AG09309 (cell line): ENCODE measurements at places on chromosomes 1 and 21.

DNA sequence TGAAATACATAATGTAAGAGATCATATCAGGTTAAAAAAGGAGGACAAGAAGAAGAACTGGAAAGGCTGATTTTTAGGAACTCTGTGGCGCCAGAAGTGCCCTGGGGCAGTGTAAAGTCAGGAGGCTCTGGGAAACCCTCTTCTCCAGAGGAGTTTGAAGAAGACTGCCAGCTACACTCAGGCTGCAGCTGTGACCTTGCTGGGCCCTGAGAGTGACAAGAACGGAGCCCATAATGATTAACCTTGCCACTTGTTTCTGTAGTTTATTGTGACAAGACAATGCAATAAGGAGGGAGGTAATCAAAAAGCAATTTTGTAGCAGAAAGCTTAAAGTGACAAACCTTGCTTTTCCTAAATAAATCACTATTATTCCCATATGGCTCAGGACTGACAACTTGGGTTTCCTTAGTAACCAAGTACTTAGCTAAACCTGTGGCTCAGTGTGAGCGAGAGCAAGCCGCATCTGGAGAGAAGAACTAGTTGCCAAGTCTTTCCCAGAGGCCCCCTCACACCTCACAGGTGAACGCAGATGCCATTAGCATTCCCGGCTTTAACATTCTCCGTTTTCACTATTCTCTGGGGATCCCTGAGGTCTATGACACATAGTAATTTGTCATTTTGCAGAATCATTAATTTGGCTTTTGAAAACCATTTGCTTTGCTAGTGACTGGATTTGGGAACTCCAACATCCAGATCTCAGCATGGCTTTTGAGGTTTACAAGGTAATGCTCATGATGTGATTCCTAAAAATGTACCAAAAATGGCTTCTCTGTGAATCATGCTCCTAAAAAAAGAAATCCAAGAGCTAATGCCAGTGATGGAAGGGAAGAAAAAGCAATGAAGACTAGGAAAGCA, 115.9 kb downstream of the OMA1 start:
- DNase-seq = no peak

- DNase-seq = no peak
Observed at GRCh38 chr1:96683931-96684330, 37.7 kb upstream of the PTBP2 start.

DNA sequence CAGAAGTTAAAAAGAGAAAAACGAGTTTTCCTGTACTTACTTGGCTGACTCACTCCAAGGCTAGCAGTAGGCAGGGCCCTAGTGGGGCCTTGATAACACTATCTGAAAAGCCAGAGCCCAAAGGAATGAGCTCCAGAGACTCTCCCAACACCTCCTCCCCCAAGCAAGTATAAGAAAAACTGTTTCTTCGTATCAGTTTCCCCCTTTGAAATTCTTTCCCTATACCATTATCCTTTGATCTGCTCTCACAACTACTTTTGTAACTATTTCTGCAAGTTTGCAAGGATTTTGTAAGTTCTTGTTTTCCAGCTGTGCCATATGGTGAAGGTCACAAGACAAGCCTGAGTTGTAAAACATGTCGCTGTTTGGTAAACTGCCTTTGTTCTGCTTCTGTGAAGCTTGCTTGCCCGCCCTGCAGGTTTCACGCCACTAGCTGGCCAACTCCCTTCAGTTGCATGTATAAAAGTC, 36.5 kb upstream of the KCNJ15 start:
- DNase-seq = no peak

DNA sequence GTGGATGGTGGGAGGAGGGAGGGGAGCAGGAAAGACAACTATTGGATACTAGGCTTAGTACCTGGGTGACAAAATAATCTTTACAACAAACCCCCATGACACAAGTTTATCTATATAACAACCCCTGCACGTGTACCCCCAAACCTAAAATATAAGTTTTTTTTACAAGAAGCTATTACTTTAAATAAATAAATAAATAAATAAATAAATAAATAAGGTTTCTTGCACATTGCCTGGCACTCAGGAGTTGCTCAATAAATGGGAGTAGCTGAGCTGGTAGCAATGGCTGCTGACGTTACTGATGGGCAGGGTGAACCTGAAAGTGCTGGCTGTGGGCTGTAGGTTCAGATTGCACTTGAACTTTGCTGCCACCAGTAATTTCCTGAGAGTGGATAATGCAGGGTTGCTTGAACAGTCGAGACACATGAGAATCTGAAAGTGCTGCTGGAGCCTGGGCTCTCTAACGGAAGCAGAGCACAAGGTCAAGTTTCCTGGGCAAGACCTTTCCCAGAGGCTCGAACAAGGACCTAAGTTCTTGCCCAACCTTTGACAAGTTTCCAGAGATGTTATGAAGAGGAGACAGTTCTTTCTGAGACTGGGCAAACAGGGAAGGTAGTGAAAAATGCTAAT, 14.8 kb upstream of the KCNE2 start:
- no peak for DNase-seq

DNA sequence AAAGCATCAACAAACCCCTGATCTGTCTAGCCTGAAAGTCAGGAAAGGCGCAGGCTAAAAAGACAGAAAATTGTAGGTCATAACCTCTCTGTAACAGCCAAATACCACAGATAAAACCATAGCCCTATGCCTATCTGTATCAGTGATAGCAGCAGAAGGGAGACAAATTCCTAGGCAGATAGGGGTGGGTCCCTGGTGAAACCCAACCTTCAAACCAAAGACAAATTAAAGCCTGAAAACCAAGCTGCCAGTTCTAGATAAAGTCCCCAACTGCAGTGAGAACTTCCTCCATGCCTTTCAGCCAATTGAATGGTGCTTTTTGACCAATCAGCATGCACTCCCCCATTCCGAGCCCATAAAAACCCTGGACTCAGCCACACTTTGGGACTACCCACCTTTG, 115.3 kb downstream of the NTPCR start:
- no peak for DNase-seq

- no peak for DNase-seq
Observed at GRCh38 chr1:6292102-6292501, 31.2 kb upstream of the GPR153 start.

DNA sequence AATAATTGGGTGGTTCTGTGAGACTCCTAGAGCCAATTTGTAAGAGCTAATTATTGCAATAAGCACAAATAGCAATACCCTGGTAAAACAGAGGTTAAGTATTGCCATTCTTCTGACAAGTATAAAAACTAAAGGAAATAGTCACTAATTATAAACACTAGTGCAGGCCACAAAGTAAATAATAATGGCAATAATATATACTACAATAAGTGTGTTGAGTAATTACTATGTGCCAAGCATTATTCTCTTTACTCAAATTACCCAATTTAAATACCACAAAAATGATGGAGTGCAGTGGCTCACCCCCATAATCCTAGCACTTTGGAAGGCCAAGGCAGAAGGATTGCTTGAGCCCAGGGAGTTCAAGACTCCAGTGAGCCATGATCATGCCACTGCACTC, 15.3 kb downstream of the ZMYM6 start:
- no peak for DNase-seq

DNA sequence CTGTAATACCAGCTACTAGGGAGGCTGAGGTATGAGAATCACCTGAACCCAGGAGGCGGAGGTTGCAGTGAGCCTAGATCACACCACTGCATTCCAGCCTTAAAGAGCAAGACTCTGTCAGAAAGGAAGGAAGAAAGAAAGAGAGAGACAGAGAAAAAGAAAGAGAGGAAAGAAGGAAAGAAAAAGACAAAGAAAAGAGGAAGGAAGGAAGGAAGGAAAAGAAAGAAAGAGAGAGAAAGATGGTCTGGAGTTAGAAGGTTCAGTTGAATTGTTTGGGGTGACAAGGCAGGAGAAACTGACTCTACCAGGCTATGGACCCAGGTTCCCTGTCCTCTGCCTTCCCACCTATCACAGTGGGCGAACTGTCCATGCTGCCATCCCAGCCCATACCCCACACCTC, 27.4 kb upstream of the PIK3CD start:
- DNase-seq = no peak

DNA sequence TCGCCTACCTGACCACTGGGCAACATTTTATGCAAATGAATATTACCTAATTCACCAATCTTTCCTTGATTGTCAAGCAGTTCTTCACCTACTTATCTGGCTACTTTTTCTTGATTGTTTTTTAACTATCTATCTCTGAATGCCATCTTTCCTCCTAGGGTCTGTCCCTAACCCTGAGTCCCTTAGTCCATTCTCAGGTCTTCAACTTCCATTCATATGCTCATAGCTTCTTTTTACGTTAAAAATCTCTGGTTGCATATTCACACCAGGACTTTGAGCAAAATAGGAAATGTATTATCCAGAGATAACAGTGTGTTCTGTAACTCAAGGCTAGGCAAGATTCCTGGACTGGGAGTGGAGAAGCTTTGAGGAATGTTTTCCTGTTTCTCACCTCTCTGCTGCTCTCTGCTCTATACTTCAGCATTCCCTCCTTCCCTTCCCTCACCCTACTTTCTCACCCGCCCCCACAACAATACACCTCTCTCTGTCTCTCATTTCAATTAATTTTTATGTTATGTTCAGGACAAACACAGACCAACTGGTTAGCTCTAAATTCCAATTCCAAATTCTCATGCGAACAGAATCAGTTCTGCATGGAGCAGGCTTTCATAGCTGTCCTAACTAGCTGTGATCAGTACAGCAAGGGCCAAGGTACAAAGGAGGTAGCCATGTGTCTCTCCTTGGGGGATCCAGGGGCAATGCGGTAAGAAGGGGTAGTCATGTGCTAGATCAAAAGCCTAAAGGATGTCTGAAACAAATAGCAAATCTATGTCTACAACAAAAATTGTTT, 278.4 kb downstream of the USH2A start:
- DNase-seq = no peak

GRCh38 chr1:107264007-107264406, 123.2 kb downstream of the NTNG1 start:
- no peak for DNase-seq

GRCh38 chr1:19337289-19337688, 25.2 kb downstream of the SLC66A1 start:
- no peak for DNase-seq

DNA sequence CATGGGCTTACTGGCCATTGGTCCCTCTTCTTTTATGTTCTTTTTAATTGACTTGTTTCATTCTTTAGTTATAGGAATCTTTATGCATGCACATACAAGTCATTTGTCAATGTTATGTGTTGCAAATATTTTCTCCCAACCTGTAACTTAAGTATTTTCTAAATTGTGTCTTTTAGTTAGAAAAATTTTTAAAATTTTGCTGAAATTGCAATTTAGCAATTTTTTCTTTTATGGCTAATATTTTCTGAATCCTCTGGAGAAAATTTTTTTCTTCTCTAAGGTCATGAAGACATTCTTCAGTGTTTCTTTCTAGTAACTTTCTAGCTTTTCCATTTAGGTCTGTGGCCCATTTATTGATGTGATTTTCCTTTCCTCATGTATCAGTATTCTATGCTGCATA, 48.9 kb upstream of the TENT5C start:
- no peak for DNase-seq

DNA sequence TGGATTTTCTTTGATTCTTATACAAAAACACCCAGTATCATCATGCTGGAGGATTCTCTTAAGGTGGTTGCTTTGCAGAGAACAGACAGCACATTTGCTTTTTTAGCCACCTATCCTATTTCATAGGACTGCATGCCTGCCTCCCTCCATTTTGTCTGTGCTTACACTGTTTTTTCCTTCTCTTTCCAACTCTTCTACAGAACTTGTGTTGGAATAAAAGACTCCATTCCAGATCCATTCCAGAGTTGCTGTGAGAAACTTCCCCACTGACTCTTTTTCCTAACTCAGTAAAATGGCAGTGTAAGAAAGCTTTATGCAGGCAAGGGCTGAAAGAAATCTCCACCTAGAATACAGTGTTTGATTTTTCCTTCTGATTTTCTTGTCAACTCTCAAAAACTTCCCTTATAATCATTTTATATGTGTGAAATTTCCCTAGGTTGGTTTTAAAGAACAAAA, 5.2 kb upstream of the ARID1A start:
- DNase-seq = no peak

DNA sequence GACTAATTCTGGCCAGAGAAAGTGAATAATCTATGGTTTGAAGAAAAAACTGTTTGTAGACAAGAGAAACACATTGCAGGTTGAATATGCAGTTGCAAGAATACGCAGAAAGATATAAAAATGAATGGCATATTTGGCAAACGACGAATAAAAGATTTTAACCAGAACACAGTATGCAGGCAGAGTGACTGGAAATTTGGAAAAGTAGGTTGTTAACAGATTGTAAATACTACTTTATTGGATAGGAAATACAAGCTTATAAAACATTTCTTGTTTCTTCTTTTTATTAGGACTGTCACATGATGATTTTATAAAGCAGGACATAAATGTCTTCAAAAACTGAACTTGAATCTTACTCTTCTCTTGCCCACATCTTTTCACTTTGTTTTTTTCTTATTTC, 573.3 kb upstream of the PBX1 start:
- DNase-seq = no peak

- no peak for DNase-seq
Observed at GRCh38 chr1:226475142-226475511, 67.2 kb upstream of the PARP1 start.

GRCh38 chr1:229253151-229253974, 17.5 kb upstream of the RAB4A start:
- DNase-seq = no peak

DNA sequence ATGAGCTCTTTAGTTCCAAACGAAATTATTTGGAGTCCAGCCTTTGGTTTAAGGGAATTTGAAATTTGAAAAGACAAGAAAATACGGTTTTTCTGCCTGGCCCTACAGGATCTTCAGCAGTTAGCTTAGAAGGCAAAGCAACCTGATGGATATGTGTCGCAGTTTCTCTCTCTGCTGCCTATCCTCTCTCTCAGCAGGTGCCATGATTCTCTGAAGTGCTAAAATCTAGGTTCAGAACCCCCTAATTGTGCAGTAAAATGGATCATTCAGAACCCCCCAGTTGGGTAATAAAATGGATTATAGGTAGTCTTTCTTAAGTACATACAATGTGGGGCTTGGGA, 446 bp upstream of the DEPDC1 start:
- no peak for DNase-seq

DNA sequence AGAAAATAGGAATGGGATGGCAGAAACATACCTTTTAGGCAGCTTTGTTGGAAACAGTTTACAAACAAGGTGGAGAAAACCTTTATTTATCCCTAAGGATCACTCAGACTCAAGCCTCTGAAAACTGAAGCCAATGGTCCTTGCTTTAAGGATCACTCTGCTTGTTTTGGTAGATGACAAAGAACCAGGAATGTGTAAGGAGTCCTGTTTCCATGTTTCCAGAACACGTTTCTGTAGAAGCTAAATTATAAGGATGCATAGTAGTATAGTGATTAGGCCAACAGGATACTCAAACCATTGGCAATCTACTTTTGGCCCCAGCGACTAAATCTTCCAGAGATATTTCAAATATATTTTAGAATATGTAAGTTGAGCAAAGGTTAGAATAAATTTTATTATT, 149.1 kb upstream of the HP1BP3 start:
- no peak for DNase-seq
